Testis (tissue), 5 donors: ENCODE measurements at places on chromosomes 4 and X.

GRCh38 chr4:11365039-11365438 lies 63.7 kb downstream of the HS3ST1 start:
- DNase-seq, result no peak

DNA sequence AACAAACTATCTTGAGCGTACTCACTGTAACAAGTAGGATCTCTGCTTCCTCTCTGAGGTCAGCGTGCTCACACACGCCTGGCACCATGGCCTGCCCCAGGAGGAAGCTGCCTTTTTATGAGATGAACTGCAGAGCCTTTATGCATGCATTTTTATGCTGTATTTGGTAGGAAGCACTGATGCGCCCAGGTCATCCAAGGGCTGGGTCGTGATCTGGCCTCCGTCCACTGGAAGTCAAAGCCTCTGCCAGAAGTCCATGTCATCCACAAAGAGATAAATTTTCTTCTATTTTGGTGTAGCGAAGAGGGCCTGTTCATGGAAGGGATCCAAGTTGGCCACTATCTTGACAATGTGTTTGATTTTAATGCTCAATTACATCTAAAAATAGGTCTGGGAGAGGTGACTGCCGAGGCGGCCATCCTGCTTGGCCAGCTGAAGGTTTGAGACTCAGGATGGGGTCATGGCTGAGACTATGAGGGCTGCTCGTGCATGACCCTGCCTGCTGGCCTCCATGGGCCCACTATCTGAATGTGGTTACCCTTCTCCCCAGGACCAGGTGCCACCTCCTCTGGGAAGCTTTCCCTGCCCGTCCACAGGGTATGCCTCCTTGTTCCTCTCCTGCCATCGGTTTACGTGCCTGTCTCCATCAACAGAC lies 50.3 kb downstream of the HTRA3 start:
- peak; percentile 37 for DNase-seq

DNA sequence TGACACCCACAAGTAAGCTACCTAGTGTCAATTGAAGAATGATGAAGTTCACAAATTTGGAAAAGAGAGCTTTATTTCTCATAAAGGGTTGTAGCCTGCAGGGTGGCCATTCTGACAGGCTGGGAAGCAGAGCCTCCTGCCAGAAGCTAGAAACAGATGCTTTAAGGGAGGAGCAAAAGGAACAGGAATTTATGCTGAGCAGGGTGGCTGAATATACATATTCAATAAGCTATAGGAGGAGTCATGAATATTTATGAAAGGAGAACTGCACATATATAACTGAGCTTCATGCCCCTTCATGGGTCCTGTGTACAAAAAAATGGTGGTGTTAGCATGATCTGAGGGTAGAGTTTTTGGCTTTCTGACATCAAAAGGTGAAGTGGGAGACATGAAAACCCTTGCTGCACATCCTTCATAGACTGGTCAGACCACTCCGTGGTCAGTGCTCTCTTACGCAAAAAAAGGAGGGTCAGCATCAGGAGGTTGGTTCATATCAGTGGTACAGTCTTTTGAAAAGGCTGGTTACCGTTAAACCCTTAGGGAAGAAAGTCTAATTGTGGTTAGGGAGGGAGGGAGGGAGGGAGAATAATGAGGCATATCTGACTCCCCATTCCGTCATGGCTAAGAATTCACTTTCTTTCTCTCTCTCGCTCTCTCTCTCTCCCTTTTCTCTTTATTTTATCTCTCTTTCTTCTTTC lies 121.4 kb downstream of the LUZP4 start:
- no peak for DNase-seq

DNA sequence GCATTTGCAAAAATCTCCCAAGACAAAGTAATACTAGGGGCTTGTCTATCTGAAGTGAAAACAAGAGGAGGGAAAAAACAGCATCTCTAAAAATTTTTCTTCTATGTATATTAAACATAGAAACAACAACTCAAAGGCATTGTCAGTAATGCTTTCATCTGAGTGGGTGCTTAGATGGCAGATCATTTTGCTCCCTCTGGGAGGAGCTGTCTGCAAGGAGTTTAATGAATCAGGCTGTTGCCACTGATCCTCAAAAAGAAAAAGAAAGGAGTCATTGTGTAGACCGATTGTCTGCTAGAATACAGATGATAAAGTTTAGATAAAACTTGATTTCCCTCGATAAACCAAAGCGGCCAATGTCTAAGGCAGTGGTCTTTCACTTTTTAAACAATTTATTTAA lies 49.7 kb upstream of the KLHL8 start:
- DNase-seq, result peak; percentile 25

- no peak for DNase-seq
These were observed 94.1 kb downstream of the ADRA2C start for GRCh38 chr4:3860061-3860912.

DNA sequence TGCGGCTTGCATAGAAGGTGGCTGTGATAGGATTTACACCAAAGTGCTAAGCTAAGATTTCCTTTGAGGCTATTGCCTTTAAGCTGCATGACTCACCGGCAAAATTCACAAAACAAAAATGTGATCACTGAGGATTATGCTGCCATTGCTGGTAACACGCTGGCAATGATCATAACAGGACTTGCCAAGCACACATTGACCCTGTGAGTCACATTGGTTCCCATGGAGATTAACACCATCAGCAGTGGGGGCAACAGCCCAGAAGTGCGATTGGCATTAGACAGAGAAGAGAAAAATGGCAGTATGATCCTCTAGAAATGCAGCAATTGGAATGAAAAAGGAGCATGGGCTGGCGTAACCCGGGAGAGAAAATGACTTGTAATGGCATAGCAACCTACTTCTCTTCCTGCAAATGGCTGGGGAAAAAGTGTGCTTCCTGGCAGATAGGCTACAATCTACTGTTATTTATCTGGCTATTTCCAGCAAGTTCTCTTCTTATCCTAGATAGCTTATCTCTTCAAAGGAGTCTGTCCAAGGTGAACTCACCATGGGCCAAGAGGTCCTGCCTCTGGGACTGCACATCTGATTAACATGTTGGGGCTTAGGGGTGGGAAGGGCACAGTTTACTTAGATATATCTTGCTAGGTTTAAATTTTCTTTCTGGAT lies 314.2 kb upstream of the IGFBP7 start:
- DNase-seq, result no peak

GRCh38 chr4:151933122-151933827 lies 172.5 kb upstream of the GATB start:
- no peak for DNase-seq
